ENCODE measurements at places on chromosomes 16 and 17. TPM values are rescaled to one million over a fixed set of nuclear protein-coding genes. Genes with fewer than 3 reads are reported as not detected.
A peak's percentile ranks its signal among the peaks of the same experiment; 100 is the strongest.

DNA sequence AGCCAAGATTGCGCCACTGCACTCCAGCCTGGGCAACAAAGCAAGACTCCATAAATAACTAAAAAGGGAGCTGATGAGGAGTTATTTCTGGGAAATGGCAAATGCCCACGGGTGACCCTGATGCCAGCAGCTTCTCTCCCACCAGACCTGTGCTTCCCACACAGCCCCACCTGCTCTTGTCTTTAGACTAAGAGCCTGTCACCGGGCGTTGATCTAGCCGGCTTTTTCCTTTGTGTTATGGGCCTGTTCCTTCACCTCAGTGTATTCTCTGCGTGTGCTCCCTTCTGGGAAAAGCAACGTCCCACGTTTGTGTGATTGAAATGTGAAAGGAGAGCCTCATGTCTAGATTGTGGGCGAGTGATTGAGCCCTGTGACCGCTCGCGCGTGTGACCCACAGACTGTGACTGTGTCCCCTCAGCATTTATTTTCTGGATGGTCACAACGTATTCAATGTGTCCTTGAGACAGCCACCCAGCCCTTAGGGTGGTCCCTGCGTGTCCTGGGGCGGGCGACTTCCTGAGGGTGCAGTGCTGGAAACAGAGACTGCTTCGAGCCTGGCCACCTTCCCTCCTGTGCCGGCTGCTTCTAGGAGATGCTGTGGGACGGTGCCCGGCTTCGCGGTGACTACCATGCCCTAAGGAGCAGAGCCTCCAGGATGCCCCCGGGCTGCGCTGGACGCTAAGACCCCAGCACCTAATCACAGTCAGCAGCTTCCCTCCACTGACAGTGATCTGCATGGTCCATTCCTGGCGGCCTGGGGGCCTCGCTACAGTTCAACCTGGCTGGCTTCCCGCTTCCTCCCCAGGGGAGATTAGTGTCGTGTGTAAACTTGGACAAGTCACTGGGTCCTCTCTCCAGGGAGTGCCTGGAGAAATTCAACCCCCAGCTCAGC is 7.8 kb upstream of the RNPS1 start:
- H3K27ac ChIP-seq: no peak overlapping the region
- no peak overlapping the region for H3K4me3 ChIP-seq
- H3K36me3 ChIP-seq: no peaks in the 10 kb centered on the region
- DNase-seq: no peak

DNA sequence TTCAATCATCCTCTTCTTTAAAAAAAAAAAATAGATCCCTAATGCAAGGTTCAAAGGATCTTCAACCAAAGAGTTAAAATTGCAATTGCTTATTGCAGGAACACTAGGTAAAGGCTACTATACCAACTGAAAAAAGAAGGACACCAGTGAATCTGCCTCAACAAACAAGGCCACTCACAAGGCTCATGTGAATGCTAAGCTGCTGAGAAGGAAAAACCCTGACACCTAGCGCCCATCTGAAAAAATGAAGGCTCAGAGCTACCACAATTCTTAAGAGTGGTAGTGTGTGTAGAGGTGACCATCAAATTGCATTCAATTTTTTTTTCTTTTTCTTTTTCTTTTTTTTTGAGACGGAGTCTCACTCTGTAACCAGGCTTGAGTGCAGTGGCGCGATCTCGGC is 201.6 kb upstream of the C17orf78 start:
- no peaks in the 10 kb centered on the region for H3K36me3 ChIP-seq
- no peaks in the 10 kb centered on the region for H3K4me1 ChIP-seq
- no peak overlapping the region for H3K27ac ChIP-seq
- no peak overlapping the region for H3K4me3 ChIP-seq
- no peaks in the 10 kb centered on the region for H3K27me3 ChIP-seq

DNA sequence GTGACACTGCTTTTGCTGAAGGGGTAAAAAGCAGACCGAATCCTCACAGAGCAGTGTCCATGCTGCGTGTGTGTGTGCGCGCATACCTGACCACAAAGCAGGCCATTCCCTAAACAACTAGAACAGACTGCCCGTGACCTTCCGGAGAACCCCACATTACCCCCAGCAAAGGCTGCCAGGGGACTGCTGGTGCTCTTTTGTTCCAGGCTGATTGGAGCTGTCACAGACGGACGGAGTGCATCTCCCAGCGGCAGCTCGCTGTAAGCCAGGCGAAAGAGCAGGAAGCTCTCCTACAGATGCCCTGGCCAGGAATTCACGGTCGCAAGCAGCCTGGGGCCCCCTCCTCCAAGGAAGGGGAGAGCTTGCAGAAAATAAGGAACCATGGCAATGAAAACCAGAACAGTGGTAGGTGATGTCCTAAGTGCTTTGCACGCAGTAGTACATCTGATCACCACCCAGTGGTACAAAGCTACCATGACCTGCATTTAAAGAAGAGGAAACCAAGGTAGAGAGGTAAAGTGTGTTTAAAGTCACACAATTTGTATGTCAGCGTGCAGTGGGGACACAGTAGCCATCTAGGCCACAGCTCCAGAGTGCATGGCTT is 153.4 kb upstream of the DYNLRB2 start:
- H3K4me1 ChIP-seq: no peaks in the 10 kb centered on the region
- H3K4me3 ChIP-seq: no peak overlapping the region
- no peak overlapping the region for H3K27ac ChIP-seq
- no peak for DNase-seq
- no peaks in the 10 kb centered on the region for H3K36me3 ChIP-seq
- H3K27me3 ChIP-seq: no peaks in the 10 kb centered on the region

AFMID gene
- polyA plus RNA-seq: not detected

DNA sequence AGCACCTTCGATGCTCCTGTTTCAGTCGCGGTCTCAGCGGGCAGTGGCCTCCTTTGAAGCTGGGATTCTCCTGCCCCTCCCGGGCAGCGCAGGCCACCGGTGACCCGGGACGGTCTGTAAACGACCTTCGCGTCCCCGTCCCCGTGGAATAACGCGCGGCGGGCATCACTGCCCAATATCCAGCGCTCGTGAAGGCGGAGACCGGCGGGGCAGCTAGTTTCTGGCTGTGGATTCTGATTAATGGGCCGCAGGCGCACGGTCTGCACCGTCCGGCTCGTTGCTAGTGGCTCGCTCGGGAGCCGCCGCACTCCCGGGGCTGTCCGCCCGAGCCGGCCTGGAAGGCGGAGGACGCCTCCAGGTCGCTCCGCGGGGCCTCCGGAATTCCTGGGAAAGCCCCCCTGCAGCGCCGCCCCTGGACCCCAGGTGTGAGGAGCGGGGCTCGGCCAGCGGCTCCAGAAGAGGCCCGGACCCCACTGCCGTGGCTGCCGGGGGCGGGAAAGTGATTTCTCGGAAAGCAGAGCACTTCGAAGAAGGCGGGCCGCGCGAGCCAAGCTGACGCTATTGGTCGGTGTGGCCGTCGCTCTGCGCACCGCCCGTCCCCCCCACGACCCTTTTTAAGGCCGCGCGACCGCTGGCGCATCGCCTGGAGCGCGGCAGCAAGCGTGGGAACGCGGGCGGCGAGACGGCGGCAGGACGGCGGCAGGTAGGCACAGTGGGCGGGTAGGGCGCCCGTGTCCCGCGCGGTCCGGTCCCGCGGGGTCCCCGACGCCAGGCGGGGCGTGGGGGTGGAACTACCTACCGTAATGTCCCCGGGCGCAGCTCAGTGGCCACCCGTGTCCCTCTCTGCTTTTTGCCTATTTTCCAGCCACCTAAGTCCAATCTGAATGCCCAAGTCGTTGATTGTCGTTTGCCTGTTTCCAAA is at the start of gene IRF8:
IRF8 (plus strand) TSS at position 642 of the 922 bp plus-strand sequence. CDS start 3,854 bp downstream, outside the sequence.
- H3K4me3 ChIP-seq: peak within 1 kb of the TSS; percentile 42
- peaks cover 12% of the 10 kb centered on the region for H3K27me3 ChIP-seq
- H3K27ac ChIP-seq: no peak within 1 kb of the TSS
- no peaks in the 10 kb centered on the region for H3K36me3 ChIP-seq

CTRB1 gene
- polyA plus RNA-seq: not detected

Data from CD4-positive, alpha-beta memory T cell (primary cell).